ENCODE measurements at places on chromosomes 11 and 22.

DNA sequence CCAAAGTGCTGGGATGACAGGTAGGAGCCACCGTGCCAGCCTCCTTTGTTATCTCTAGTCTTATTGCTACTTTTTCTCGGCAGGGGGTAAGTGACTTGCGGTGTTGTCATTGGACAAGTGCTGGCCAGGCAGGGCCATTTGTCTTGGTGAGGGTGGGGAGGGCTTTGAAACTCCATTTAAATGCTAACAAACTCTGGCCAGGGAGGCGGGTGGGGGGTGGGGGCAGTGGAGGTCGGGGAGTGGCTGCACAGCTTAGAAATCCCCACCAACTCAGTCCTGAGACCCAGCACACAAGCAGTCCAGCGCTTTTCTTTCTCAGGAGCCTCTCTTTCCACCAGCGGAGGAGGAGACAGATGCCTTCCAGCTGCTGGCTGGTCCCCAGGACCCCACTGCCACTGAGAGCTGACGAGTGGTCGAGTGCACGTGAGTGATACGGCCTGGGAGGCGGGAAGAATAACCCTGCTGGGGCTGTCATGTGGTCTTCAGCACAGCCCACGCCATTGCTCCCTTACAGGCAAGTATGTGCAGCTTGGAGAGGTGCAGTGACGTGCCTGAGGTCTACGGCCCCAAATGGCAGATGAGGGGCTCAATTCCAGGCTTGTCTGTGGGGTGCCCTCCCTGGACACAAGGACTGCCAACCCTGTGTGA, 24.2 kb upstream of the OSBPL5 start:
- DNase-seq: peak; percentile 36

GRCh38 chr11:122440811-122441665, 214.5 kb upstream of the UBASH3B start:
- no peak for DNase-seq

- DNase-seq: no peak
Observed at GRCh38 chr11:35486446-35486845, 39.0 kb downstream of the PAMR1 start.

DNA sequence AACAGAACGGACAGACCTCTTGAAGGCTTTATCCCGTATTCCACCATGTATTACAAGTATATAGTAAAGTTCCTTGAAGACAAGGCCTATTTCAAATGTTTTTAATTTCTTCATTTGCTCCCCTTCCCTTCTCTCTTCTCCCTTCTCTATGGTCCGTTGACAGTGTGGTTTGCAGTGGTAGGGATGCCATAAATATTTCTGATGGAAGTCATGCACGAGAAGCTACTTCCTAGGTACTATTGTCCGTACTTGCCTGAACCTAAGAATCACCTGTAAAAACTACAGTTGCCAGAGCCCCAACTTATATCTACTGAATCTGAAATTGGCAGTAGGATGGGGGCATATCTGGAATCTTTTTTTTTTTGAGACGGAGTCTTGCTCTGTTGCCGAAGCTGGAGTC, 2.8 kb downstream of the PISD start:
- no peak for DNase-seq

GRCh38 chr22:41501209-41501608, 32.3 kb downstream of the ACO2 start:
- DNase-seq: no peak

DNA sequence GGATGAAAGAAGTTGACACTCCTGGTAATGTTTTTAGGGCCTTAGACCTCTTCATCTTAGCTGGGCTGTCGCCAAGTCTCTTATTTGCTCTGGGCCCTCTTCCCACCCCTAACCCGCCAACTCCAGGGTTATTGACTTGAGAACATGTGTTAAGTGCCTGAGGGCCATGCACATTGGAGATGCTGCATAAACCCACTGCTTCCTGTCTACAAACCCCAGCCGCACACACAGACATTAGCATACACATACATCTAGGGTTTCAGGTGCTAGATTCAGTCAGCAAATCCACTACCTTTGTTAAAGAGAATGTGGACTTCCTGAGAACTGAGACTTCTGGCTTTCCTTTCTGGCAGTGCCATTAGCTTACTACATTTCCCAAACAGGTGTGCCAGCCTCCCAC, 817 bp downstream of the PANX3 start:
- no peak for DNase-seq

- DNase-seq: no peak
Observed at GRCh38 chr11:225734-226453, 10.2 kb downstream of the SIRT3 start.

GRCh38 chr22:30483169-30483568, 11.4 kb upstream of the SEC14L3 start:
- no peak for DNase-seq

GRCh38 chr22:34917239-34917638, 148.7 kb upstream of the ISX start:
- no peak for DNase-seq

DNA sequence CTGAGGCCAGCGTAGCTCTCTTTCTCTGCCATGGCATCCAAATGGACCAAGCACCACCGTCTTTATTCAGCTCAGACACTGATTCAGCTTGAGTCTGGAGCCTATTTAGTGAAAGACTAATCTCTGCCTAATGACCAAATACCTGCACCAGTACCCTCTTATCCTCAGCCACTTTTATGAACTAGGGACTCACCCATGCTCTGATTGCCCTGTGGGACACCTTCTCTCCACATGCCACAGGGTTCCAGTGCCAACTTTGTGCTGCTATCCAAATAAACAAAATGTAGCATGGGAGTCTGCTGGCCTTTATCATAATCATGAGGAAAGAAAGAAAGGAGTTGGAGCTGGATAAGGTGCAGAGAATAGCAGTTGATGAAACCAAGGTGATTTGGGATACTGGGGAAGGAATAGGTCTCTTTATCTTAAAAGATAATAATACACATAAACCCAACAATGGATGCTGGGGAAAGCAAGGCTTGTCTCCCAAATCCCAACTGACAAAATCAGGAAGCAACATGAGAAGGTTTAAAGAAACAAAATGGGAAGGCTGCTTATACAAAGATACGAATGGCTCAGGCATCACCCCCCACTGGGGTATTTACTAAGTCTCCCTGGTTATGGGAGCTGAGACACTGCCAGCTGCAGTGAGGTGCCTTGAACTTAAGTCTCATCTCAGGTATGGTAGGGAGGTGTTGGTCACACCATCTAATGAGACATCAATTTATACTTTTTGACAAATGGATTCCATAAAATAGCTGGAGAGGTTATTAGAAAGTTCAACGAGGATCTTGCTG, 63.3 kb downstream of the SYT9 start:
- DNase-seq: no peak

DNA sequence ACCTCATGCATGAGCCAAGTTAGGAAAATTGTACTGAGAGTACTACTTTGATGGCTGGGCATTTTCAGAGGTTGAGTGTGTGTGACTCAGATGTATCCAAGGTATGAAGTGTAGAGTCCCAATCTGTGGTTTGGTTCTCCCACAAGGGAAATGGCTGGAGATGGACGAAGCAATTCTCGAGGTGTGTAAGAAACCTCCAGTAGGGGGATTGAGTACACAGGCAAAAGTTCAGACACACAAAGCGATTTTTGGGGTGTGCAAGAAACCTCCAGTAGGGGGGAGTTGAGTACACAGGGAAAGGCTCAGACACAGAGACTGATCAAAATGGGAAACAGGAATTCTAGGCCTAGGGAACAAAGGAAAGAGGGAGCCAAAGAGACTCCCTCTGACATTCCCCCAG, 1536.3 kb downstream of the FAM181B start:
- no peak for DNase-seq

- no peak for DNase-seq
Observed at GRCh38 chr11:69878144-69878883, 59.1 kb upstream of the FGF3 start.

- no peak for DNase-seq
Observed at GRCh38 chr11:68021167-68021787, 9.2 kb upstream of the NDUFS8 start.

DNA sequence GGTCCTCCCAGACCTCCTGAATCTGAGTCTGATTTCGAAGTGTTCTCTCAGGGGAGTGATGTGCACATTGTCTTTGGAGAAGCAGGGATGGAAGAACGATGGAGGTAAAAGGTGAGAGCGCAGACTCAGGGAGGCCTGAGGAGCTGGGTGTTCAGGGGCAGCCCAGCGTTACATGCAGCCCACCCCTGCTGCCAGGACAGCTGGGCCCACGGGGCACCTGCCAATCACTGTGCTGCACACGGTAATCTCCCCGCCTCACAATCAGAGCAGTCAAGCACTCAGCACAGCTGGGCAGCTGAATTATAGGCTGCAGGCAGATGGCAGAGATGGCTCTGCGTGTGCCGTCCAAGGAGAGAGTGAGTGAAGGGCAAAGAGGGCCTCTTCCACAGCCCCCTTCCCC, 17.9 kb upstream of the HTR3A start:
- no peak for DNase-seq

DNA sequence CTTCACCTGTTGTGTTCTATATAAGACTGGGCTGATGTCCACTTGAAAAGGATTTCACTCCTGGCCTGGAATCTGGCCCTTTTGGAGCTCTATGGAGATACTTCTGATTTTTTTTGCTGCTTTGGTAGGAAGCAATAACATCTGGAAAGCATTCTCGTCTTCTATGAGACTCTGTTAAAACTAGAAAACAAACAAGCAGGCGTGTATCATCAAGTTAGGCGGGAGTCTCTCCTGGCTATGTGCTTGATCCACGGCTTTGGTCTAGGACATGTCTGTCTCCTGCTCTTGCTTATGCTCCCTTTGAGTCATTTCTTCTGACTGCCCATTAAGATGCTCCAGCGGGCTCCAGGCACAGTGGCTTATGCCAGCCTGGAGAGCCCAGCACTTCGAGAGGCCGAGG, 121.4 kb upstream of the TTC12 start:
- no peak for DNase-seq

GRCh38 chr11:24859801-24860300, 363.0 kb downstream of the LUZP2 start:
- DNase-seq: no peak

- DNase-seq: no peak
Observed at GRCh38 chr11:4093519-4094347, 866 bp upstream of the RRM1 start.

GRCh38 chr11:115179636-115180035, 324.6 kb downstream of the CADM1 start:
- no peak for DNase-seq

DNA sequence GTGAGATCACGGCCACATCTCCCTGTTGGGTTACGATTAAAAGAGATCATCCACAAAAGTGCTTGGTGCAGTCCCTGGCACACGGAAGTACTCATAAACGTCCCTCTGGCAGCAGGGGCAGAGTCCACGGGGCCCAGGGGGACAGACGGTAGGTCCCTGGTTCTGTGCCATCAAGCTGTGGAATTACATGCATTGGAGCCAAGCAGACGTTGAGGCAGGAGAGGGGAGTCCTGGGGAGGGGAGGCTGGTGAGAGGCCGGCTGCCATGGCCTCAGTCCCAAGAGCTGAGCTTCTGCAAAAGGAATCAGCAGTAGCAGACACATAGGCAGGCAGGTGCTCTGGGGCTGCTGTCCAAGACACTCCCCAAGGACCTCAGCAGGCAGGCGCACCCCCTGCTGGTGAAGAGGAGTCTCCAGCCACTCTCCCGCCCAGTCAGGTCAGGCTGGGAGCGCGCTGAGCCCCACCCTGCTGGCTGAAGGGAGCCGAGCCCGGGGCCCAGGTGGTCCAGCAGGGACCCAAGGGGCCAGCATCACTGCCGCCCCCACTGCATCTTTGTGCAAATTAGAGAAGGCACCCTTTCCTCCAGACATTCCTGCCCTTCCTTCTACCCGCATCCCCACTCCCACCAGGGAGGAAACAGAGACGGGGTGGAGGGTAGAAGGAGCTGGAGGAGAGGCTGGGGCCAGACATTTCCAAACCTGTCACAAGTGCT, 7.6 kb upstream of the KCTD17 start:
- DNase-seq: no peak

GRCh38 chr22:24775769-24776492, 1.4 kb upstream of the PIWIL3 start:
- DNase-seq: no peak

GRCh38 chr11:99020352-99021225, at the start of gene CNTN5:
CNTN5 (plus strand) TSS chr11:99020949.
- peak; percentile 73 for DNase-seq

- DNase-seq: peak; percentile 53
Observed at GRCh38 chr11:114264381-114264780, 31.8 kb upstream of the NNMT start.

- no peak for DNase-seq
Observed at GRCh38 chr22:41442240-41442792, 4.3 kb downstream of the TOB2 start.

GRCh38 chr11:100682247-100682969, 4.7 kb upstream of the ARHGAP42 start:
- DNase-seq: no peak

DNA sequence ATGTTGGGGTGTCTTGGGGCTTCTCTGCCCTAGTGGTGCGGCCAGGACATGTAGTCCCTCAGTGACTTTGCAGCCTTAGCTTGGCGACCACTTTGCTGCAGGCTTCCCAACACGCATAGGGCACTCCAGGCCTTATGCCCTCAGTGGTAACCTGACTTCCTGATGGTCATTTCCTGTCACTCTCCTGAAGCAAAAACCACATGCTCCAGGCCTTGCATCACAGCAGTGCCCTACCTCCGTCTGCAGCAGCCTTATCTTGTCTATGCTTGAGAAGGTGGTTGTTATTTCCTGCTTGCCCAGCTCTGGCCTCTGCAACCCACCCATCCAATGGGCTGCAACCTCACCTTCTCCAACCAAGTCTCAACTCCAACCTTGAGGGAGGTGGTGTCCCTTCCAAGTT, 33.4 kb upstream of the PISD start:
- no peak for DNase-seq

DNA sequence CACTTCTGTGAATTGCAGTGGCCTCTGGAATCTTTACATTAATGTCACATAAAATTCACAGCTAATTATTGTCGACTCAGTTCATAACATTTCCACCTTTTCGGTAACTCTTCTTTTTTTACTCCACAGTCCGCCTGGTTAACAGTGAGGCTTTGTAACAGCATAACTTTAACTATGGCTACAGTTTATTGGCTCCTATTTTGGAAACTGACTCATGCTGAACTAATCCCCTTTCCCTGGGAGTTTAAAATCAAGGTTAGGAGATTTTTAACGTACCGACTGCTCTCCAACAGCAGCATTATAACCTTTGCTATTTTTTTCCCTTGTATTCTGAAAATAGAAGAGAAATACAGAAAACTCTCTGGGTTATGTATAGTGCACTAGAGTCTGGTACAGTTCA, 3.2 kb upstream of the POGLUT3 start:
- DNase-seq: no peak

GRCh38 chr11:92702805-92703448, 266.5 kb upstream of the MTNR1B start:
- no peak for DNase-seq

- peak; percentile 59 for DNase-seq
Observed at GRCh38 chr11:117918366-117919255, 10.6 kb downstream of the TMPRSS13 start.

DNA sequence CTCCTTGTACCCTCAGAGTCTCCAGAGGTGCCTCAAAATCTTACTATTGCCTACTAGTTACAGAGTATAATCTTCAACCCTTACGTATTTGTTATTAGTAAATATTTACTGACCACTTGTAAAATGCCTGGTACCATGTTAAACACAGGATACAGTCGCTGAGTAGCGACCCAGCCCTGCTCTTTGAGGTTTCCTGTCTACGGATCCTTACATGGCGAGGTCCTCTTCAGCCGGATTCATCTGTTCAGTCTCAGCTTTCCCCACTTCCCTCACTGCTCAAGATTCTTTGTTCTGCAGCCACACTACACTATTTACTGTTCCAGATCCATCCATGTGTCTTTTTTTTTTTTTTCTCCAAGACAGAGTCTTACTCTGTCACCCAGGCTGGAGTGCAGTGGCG, 13.2 kb upstream of the TTC36 start:
- no peak for DNase-seq

- no peak for DNase-seq
Observed at GRCh38 chr11:78331711-78332110, 85.9 kb downstream of the GAB2 start.

GRCh38 chr11:76209375-76209972, 3.2 kb upstream of the WNT11 start:
- DNase-seq: no peak
